Muscle of arm (tissue), 14 donors: ENCODE measurements at places on chromosomes 3 and 15. TPM values are rescaled to one million over a fixed set of nuclear protein-coding genes. Genes with fewer than 3 reads are reported as not detected.

The TM6SF1 gene
- polyA plus RNA-seq, result 61.1 TPM

The ZCWPW2 gene
- 2.3 TPM for polyA plus RNA-seq

The USP19 gene
- 34.4 TPM for polyA plus RNA-seq

The IQGAP1 gene
- polyA plus RNA-seq, result 110 TPM

The CYP1A2 gene
- 0.07 TPM for polyA plus RNA-seq

The WDR93 gene
- not detected for polyA plus RNA-seq

The NRG4 gene
- polyA plus RNA-seq, result 2.2 TPM

The IMPG2 gene
- 0.94 TPM for polyA plus RNA-seq

The CP gene
- polyA plus RNA-seq, result 1.4 TPM

The PCSK6 gene
- 10.8 TPM for polyA plus RNA-seq

The WWTR1 gene
- 79.5 TPM for polyA plus RNA-seq

The ARL14 gene
- polyA plus RNA-seq, result not detected

The C3orf70 gene
- polyA plus RNA-seq, result 5.3 TPM

The ADAMTS9 gene
- 101 TPM for polyA plus RNA-seq

The ZNF774 gene
- 3.5 TPM for polyA plus RNA-seq

GRCh38 chr3:43087249-43087776, 18.6 kb downstream of the POMGNT2 start:
- no peak for DNase-seq

GRCh38 chr3:151675858-151676615, 57.7 kb upstream of the AADACL2 start:
- DNase-seq, result no peak

GRCh38 chr15:27463525-27464088, 492.6 kb downstream of the GABRG3 start:
- no peak for DNase-seq

- DNase-seq, result no peak
Observed at GRCh38 chr3:187019542-187020072, 89.3 kb downstream of the ST6GAL1 start.

DNA sequence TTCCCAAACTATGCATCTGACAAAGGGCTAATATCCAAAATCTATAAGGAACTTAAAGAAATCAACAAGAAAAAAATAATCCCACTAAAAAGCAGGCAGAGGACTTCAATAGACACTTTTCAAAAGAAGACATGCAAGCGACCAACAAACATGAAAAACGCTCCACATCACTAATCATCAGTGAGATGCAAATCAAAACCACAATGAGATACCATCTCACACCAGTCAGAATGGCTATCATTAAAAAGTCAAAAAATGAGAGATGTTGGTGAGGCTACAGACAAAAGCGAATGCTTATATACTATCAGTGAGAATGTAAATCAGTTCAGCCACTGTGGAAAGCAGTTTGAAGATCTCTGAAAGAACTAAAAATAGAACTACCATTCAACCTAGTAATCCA, 20.2 kb downstream of the CFAP44 start:
- DNase-seq, result no peak

DNA sequence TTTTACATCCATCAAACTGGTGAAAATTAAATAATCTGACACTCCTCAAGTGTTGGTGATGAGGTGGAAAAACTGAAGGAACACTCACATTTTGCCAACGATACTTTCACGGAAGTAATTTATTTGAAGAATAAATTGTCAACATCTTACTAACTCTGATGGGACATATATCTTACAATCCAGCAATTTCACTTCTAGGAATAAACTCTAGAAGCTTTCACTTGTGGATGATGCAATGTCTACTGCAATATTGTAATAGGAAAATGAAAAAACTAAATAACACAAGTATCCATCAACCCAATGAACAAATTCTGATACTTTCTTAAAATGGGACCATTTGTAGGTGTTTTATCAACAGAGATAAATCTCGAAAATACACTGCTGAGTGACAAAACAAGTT, 16.2 kb upstream of the LIPC start:
- DNase-seq, result no peak

DNA sequence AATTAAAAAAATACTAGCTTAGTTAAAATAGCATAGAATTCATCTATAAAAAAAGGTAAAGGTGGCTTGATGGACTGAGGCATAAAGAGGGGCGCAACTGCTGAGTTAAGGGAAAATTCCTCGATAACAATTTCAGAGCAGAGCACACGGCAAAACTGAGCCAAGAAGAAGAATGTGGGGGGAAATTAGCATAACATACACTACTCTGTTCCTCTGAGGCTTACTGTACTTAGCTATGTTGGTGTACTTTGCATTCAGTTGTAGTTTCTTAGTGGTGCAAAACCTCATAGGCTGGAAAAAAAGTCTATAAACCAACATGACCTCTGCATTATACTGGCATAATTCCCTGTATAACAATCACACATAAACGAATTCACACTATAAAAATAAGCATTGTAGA, 357.9 kb upstream of the LRRC3B start:
- no peak for DNase-seq

DNA sequence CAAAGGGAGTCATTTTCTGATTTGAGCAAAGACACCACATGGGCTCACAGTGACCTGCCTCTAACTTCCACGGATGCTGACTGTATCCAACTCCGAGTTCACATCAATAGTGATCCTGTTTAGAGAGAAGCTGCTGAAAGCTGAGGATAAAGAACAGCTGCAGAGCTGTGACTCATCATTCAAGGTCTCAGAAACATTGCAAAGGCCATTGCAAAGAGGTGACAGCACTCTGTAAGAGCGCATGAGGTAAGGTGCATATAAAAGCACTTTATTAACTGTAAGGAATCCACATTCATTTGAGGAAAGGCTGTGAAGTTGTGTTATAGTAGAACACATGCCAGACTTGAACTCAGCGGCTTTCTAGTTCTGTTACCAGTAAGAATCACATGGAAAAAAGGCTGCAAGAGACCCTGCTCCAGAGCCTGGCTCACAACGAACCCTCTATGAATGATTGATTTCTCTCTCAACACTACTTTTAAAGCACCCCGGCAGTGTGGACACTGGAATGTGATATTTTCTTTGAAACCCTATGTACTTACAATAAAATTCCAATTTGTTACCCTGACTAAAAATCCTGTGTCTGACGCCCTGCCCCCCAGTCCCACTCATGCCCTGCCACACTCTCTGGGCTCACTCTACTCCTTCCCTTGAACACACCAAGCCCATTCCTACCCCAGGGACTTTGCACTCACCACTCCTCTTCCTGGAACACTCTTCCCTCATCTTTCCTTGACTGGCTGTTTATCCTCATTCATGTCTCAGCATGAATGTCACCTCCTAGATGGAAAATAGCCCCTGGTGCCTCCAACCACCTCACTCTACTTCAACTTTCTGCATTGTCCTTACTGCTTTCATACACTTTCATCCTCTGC, 111.2 kb downstream of the LSM3 start:
- peak; percentile 56 for DNase-seq

DNA sequence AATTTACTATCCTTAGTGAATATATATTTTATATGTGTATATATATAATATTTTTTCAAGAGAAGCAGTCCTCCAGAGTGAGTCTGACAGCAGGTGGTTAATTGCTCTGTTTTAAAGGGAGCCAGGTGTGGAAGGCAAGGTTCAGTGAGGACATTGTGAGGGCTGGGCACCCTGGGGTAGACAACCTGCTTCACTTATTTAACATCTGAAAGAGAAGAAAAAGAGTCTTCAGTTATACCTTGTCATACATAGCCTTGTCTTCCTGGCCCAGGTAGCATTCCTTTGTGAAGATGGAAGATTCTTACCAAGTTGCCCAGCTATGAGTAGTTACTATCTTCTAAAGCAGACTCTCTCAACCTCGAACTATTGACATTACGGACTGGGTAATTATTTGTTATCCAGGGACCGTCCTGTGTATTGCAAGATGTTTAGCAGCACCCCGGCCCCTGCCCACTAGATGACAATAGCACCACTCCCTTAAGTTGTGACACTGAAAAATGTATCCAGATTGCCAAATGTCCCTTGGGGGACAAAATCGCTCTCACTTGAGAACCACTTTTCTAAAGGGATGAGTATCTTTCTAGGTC, 336.0 kb upstream of the TRIM42 start:
- DNase-seq, result no peak

DNA sequence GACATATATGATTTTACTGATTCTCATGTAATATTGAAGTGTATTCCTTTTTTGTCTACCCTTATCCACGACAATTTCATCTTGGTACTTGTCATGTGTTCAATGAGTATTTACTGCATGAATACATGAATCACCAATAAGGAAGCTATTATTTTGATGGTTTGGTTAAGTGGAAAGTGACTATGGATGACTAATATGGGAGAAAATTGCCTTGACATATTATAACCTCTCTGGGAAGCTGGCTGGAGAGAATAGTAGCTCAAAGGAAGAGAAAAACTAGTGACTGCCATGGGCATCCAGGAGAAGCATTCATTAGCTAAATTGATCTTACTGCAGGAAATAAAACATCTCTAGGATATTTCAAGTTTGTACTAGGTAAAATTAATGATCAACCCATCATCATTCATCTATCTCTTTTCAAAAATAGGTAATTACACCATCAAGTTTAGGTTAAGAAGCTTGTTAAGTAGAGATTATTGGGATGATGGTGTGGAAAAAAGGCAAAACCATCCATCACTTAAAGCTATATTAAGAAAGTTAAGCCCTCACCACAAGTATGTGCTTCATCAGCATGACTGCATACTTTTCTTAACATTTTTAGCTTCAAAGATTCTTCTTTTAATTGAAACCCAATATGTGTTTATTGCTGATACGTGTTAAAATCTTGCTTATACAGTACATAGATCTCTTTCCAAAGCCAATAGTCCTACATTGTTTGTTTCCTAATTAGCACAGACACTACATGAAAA, 455.2 kb upstream of the ARPP21 start:
- no peak for DNase-seq

- DNase-seq, result no peak
Observed at GRCh38 chr3:114698146-114699105, 404.6 kb downstream of the TIGIT start.

DNA sequence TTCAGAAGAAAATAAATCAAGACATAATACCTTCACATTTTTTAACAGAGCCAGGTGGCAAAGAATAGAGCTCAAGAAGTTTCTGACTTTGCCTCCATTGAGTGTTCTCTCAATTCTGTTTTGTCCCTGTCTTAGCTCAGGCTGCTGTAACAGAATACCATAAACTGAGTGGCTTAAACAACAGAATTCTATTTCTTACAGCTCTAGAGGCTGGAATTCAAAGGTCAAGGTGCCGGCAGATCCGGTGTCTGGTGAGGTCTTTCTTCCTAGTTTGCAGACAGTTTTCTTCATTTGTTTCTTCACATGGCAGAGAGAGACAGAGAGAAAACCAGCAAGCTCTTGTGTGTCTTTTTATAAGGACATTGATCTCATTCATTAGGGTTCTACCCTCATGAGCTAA, 25.6 kb downstream of the IQCH start:
- no peak for DNase-seq

DNA sequence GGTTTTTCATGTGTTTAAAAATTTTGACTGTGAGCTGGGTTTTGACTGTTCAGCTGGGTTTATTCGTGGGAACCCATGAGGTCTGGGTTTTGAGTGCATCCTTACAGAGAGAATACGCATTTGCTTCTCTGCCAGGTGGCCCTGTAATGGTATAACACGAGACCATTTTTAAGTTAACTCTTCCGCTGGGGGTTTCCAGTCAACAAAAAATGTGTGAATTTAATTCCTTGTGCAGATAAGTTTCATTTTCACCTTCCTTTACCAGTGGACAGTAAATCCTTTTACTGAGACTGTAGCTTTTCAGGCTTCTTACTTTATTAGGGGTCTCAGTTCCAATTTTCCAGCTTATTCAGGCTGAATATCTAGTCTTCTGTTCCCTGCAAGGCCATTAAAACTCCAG, 149.6 kb downstream of the OPA1 start:
- no peak for DNase-seq

DNA sequence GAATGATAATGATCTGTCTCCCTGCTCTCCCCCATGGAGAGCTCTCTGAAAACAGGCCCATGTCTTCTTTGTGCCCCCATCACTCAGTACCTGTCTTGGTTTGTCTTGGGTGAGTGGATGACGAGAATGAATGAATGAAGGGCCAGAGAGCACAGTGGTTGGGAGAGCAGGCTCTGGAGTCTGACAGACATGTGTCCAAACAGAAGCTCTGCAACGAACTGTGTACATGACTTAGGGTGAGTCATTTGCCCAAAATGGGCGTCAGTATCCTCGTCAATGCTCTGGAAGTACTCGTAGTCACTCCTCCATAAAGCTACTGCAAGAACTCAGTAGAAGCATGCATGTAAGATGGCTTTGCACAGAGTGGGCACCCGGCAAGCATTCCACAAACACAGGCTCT, 170.2 kb upstream of the TLE3 start:
- DNase-seq, result no peak

- peak; percentile 66 for DNase-seq
Observed at GRCh38 chr15:39290711-39291435, 290.0 kb upstream of the THBS1 start.

- no peak for DNase-seq
Observed at GRCh38 chr15:51803965-51804364, 25.5 kb upstream of the TMOD3 start.

GRCh38 chr3:171781711-171782127, 28.6 kb downstream of the PLD1 start:
- DNase-seq, result no peak

GRCh38 chr15:70240820-70241430, 143.2 kb upstream of the TLE3 start:
- DNase-seq, result no peak

DNA sequence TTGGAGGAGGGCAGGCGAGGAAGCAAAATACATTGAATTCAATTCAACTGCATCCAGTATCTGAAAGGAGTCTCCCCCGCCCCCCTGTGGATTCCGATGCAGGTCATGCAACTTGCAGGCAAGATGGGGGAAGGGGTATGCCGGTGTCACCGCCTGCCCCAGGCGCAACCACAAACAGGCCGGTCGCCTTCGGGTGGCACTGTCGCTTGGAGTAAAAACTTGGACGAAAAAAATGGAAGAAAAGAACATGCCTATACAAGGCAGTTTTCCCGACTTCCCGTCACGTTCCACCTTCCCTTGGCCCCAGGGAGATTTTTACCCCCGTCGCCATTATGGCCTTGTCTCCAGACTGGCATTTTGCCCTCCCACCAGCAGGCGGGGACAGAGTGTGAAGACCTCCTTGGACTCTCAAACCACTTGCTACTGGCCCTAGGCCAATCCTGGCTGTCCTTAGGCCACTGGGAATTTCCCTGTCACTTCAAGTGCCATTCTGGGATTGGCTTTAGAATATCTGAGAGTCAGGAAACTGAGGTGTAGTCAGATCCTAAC, 1.6 kb upstream of the NTRK3 start:
- DNase-seq, result no peak

DNA sequence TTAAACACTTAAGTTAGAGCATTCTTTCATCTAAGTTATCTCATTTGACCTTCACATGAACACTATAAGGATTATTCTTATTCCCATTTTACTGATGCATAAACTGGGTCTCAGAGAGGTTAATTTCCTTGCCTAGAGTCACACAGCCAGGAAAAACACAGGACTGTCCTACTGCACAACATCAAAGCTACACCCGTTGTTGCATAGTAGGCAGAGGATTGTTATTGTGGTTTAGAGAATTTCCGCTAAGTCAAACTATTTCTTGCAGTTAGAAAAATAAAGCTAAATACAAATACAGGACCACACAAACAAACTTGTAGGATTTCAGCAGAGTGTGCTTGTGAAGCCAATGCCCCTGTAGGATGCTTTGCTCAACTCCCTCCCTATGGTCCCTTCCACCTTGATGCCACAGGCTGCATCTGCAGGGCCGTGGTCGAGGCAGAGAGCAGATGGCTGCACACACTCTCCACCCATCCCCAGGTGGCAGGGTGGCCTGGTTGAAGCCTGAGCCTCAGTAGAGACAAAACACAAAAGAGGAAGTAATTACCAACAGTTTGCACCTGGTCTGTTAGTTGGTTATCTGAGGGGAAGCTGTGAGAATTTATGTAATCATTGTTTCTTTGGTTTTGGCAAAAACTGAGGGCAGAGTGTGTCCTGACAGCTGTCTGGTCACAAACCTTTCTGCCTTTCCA, 41.1 kb upstream of the SKOR1 start:
- DNase-seq, result no peak
